Left lobe of liver (tissue), 2 donors: ENCODE measurements at places on chromosomes 4 and X.

- no peak for DNase-seq
Measured at GRCh38 chrX:108494406-108495090, 54.9 kb downstream of the COL4A5 start.

GRCh38 chrX:1300449-1300848 lies 31.8 kb downstream of the CSF2RA start:
- DNase-seq = no peak

GRCh38 chrX:48933757-48934156 lies 14.9 kb upstream of the PIM2 start:
- no peak for DNase-seq

GRCh38 chrX:133670383-133670782 lies 255.1 kb upstream of the GPC4 start:
- DNase-seq = no peak

- DNase-seq = no peak
Measured at GRCh38 chrX:132576939-132577338, 88.1 kb upstream of the MBNL3 start.

DNA sequence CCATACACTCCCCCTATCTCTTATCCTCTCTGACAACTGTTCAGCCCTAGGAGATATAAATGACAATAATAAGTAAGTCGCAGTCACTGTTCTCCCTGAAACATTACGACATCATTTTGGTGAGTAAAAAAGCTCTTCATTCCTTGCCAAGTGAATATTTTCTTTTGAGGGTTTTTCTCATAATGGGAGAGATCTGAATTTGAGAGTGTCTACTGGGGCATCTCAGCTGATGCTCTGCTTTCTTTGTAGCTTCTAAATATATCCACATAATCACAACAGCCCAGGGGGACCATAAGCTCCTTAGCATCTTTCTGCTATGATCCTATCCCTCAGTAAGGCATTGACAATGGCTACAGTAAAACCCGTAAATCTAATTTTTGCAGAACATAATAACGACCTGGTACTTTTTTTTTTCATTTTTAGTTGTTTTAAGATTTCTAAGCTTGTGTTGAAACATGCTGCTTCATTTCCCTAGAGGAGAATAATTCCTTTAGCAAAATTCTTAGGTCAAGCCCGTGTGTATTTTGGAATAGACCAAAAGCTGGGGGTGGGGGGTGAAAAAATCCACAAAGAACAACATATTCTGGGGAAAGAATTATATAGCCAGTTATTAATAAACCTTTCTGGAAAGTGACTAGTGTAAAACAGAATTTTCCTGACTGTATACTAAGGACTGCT lies 78.1 kb upstream of the GPM6B start:
- no peak for DNase-seq

- DNase-seq = no peak
Measured at GRCh38 chr4:176036585-176037205, 28.9 kb upstream of the WDR17 start.

DNA sequence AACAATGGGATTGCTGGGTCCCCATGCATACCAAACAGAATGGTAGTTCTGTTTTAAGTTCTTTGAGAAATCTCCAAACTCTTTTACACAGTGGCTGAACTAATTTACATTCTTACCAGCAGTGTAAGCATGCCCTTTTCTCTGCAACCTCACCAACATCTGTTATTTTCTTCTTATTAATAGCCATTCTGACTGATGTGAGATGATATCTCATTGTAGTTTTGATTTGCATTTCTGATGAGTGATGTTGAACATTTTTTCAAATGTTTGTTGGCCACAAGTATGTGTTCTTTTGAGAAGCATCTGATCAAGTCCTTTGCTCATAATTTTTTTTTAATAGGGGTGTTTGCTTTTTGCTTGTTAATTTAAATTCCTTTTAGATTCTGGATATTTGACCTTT lies 41.2 kb upstream of the ZMAT1 start:
- DNase-seq = no peak

GRCh38 chrX:15930585-15930984 lies 76.0 kb upstream of the AP1S2 start:
- no peak for DNase-seq

GRCh38 chr4:138389976-138390685 lies 148.0 kb upstream of the SLC7A11 start:
- DNase-seq = no peak

DNA sequence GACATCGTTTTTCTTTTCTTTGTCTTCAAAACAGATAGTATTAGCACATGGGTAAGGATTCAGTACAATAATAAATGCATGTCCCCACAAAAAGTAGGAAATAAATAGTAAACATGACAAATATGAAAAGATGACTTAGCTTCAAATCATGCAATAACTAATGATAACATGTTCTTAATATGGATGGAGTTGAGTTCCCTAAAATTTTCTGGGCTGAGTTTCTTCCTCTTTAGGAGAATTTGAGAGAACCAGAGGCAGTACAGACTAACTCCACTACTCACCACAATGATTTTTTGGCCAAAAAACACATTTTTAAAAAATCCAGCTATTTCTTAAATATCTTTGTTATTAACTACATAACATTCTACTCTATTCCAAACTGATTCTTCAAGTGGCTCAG lies 432.3 kb upstream of the HS3ST1 start:
- no peak for DNase-seq

DNA sequence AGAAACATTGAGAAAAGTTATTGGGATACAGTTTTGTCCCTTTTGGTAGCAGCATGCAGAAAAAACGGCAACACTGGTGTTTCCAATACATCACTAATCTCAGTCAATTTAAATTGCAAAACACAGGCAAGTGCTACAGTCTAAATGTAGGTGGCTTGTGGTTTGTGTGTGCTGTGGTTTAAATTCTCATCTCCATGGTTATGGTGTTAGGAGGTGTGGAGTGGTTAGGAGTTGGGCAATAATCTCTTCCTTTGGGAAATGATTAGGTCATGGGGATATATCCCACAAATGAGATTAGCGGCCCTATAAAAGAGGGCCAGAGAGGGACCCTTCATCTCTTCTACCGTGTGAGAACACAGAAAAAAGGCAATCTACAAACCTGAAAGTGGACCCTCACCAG lies 1344.3 kb downstream of the ADGRL3 start:
- no peak for DNase-seq

DNA sequence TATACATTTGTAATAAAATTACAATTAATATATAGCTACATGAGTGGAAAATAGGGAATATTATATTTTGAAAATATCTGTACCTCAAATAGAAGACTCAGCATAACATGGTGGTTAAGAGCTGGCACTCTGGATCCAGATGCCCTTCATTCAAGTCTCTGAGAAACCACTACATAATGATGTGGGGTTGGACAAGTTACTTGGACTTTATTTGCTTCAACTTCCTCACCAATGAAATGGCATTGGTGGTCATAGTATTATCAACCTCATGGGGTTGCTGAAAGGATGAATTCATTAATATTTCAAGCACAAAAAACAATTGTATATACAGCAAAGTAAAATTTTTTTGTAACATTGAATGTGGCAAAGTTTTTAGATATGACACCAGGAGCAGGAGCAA lies 46.4 kb upstream of the UGT2B7 start:
- DNase-seq = no peak

GRCh38 chr4:116386856-116387255 lies 698.5 kb downstream of the TRAM1L1 start:
- DNase-seq = no peak

DNA sequence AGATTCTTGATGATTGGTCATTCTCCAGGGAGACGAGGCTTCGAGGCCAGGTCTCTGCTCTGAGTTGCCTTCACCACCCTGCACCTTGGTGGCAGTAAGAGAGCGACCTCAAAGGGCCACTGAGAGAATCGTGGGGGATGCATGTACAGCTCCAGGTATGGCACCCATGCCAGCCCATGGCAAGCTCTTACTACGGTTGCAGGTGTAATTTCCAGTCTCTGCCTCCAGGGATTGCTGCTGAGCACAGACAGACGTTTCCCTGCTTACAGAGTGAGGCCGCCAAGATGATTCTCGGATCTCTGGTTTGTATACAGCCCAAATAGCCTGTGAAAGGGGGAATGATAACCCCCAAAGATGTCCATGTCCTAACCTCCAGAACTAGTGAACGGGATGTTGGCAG lies 16.3 kb upstream of the DRD5 start:
- DNase-seq = peak; percentile 47

- DNase-seq = no peak
Measured at GRCh38 chr4:179040259-179040658, 1598.0 kb upstream of the AGA start.

DNA sequence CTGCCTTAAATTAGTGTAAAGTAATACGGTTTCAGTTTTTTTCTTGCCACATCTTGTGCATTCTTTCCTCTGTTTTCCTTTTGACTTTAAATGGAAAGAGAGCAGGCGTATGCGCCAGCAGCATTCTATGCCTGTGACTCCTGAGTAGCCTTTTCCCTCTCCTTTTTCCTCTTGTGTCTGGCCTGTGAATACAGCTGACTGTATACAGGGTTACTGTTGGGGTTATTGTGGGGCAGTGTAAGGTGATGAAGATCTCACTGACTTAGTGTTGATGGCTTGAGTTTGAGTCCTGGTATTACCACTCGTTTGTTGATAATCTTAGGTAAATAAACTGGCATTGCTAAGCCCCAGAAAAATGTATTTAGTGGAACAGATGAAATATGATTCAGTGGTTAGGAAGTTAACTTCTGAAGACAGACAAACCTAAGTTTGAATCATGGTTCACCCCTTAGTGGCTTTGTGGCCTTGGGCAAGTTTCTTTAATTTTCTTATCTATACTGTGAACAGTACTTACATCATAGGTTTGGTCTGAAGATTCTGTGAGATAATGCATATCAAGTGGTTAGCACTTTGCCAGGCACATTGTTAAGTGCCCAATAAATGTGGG lies 105.1 kb downstream of the FNIP2 start:
- no peak for DNase-seq

GRCh38 chr4:57220734-57221133 lies 110.5 kb upstream of the IGFBP7 start:
- no peak for DNase-seq

DNA sequence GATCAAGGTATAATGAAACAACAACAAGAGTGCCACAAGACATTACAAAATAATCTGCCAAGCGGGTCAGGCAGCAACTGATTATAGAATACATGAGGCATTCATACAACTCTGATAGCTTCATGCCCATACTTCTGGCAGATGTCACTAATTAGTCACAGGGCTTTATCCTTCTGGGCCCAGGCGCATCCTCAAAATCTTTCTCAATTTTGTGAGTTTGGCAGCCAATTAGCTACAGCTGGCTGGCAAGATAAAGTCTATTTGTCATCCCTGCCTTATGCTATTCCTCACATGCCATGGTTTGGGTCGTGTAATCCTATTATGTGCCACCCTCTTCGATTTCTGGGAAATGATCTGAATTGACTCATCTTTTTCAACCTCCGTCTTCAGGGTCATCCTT lies 254.3 kb downstream of the PACRGL start:
- no peak for DNase-seq

- DNase-seq = no peak
Measured at GRCh38 chr4:85543832-85544231, 68.9 kb downstream of the ARHGAP24 start.

- DNase-seq = no peak
Measured at GRCh38 chr4:177131736-177132135, 177.9 kb upstream of the NEIL3 start.

DNA sequence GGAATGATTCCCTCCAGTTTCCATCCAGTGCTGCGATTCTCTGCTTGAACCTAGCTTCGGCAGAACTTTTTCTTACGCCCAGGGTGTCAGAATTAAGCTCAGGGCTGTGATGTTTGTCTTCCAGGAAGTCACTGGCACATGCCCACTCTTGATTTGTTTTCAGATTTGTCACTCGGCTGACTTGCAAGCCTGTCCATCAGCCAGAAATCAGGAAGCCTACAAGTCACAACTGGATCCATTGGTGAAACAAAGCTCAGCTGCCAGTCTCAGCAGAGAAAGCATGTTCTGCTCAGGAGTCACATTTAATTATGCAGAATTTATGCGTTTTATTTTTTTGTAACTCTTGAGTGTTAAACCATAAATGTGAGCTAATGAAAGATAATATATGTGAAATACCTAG lies 38.2 kb upstream of the PNPLA4 start:
- no peak for DNase-seq

DNA sequence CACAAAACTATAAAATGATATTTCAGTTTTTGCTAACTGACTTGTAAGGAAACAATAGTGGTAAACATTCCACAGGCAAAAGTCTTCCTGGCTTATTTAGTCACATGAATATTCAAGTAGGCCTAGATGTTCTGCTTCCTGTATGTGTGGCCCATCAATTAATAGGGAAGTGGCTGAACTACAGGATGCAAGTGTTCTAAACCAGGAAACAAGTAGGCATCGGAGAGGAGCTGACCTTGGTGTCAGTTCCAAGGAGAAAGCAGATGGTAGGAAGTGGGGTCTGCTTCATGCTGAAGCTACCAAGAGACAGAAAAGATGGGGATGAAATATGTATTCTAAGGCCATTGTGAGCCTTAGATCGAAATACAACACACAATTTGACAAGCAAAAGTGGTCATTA lies 149.7 kb downstream of the ANTXR2 start:
- no peak for DNase-seq

GRCh38 chr4:139799615-139800014 lies 134.0 kb downstream of the MGST2 start:
- no peak for DNase-seq

DNA sequence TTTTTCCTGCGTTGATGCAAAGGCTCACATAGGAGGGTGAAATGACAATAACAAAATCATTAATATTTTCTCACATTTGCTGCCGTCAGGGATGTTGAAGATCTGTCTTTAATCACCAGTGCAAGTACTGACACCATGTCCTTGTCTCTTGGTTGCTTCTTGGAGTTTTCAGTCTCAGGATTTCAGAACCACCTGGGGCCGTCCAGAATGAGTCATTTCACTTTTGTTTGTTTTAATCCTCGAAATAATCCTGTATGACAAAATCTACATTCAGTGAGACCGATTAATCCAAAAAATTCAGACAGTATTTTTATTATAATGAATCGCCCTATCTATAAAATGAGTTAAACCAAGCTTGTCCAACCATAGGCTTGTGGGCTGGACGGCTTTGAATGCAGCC lies 47.2 kb downstream of the NEIL3 start:
- DNase-seq = no peak

DNA sequence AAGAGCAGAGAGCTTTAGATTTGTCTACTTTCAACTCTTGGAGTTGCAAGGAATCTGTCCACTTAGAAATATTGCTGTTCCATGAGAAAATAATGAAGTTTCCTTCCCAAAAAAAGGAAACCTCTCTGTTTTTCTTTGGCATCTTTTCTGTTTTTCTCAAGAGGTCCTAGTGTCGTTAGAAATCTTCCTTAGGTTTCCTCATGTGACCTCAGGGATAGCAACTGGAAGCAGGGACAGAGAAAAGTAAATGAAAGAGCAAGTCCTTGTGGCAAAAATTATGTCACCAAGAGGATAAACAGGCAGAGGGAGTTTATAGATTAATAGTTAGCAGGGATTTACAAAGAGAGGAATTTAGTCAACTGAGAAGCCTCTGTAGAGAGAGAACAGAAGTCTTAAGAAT lies 478.4 kb upstream of the ADGRL3 start:
- DNase-seq = no peak

DNA sequence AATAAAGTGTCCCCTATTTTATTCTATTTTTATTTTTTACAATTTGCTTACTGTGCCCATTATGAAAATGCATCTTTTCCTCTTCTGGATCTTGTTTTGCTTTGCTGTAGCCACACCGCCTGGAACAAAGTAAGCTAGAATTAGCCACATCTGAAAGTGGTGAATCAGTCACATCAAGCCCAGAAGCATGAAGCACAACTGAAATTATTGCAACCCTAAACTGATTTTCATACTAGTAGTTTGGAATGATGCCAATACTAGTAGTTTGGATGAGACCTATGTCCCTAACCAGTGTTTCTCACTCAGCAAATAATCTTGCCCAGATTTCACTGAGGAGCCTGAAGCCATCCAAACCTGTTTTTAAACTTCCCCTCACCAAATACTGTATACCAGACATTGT lies 303.0 kb downstream of the EPHA5 start:
- no peak for DNase-seq
